ENCODE measurements at places on chromosomes 5 and 9. TPM values are rescaled to one million over a fixed set of nuclear protein-coding genes. Genes with fewer than 3 reads are reported as not detected.

The IFNA2 gene
- not detected for total RNA-seq

The GFI1B gene
- total RNA-seq, result not detected

The KCNIP1 gene
- not detected for total RNA-seq

The AMBP gene
- total RNA-seq, result not detected

The GAPT gene
- 0.39 TPM for total RNA-seq

The NR6A1 gene
- total RNA-seq, result 4.9 TPM

The SURF4 gene
- 114 TPM for total RNA-seq

The ZNF366 gene
- 2.2 TPM for total RNA-seq

The QRFP gene
- not detected for total RNA-seq

The PCDHGA3 gene
- total RNA-seq, result 3.5 TPM

The EXD3 gene
- 25.7 TPM for total RNA-seq
